ENCODE measurements at places on chromosomes 1 and 21.

GRCh38 chr21:15255261-15255660 is 190.5 kb upstream of the NRIP1 start:
- no peak for DNase-seq

GRCh38 chr21:41650526-41651145 is 116.2 kb downstream of the RIPK4 start:
- no peak for DNase-seq

DNA sequence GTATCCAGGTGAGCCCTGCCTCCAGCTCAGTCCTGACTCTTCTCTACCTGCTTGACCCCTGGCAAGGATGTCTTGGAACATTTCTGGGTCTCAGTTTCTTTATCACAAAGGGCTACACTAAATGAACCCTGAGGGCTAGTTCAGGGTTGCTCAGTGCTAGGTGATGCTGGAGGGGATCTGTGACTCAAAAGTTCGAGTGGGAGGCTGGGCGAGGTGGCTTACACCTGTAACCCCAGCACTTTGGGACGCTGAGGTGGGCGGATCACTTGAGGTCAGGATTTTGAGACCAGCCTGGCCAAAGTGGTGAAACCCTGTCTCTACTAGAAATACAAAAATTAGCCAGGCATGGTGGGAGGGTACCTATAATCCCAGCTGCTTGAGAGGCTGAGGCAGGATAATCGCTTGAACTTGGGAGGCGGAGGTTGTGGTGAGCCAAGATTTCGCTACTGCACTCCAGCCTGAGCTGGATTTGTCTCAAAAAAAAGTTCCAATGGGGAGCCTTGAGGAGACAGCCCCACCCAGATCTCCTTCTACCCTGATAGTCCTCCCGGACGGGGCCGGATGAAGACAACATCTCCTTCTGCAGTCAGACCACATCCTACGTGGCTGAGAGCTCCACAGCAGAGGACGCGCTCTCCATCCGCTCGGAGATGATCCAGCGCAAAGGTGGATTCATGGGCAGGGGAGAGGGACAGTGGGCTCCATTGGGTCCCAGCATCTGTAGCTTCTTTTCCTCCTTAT is 48.9 kb downstream of the YARS1 start:
- no peak for DNase-seq

DNA sequence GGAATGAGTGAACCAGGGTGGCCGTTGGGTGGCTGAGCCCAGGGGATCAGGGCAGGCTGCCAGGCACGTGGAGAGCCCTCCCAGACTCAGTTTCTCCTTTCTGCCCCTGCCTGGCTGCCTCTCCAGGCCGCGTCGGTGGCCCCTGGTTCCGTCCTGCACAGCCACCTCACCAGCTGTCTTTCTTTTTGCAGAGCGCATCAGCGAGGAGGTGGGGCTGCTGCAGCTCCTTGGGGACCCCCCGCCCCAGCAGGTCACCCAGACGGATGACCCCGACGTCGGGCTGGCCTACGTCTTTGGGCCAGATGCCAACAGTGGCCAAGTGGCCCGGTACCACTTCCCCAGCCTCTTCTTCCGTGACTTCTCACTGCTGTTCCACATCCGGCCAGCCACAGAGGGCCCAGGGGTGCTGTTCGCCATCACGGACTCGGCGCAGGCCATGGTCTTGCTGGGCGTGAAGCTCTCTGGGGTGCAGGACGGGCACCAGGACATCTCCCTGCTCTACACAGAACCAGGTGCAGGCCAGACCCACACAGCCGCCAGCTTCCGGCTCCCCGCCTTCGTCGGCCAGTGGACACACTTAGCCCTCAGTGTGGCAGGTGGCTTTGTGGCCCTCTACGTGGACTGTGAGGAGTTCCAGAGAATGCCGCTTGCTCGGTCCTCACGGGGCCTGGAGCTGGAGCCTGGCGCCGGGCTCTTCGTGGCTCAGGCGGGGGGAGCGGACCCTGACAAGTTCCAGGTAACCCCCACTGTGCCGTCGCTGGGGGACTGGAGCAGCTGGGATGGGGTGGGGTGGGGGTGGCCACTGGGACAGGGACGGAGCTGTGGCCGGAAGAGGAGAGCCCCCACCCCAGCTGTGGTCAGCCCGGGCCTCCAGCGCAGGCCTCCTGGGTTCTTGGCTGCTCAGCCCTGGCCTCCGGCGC is 63.3 kb downstream of the COL18A1 start:
- no peak for DNase-seq

DNA sequence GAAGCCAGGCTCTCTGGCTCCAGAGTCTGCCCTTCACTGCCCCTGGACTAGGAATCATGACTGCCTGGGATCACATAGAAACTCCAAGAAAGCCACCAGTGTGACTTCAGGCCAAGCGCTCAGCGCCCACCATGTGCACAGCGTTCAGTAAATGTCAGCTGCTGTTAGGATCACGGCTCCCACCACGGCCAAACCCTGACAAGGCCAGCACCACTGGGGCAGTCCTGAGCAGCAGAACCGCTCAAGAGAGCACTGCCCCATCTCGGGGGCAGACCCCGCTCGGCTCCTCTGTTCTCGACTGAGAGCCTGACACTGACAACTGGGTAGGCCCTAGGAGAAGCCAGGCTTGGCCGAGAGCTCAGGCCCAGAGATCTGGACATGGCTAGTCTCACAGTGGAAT is 10.0 kb downstream of the CAPZB start:
- DNase-seq, result no peak

DNA sequence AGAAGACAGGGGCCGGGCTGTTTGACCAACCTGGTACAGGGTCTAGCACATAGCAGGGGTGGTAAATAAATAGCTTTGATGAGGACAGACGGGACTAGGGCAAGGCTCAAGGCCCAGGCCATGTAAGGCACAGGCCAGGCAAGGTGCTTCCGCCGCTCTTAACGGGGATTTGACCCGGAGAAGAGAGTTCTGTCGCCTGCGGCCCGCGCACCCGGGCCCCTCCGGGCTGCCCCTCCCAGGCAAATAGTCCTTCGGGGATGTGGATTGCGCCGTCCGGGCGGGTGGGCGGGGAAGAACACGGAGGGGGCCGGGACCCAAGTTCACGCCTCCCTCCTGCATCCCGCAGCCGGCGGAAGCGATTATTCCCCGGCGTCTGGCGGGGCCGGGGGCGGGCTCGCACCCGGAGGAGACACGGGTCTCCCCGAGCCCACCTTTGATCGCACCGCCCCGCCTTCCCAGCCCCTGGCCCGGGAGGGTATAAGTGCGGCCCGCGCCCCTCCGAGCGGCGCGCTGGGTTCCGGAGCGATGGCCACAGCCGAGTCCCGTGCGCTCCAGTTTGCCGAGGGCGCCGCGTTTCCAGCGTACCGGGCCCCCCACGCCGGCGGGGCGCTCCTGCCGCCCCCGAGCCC is at the start of gene MIXL1:
Gene MIXL1, plus strand, starts transcription at position 508 of the 629 bp plus-strand sequence. Its CDS starts 18 bp downstream, at position 526.
- DNase-seq, result no peak

DNA sequence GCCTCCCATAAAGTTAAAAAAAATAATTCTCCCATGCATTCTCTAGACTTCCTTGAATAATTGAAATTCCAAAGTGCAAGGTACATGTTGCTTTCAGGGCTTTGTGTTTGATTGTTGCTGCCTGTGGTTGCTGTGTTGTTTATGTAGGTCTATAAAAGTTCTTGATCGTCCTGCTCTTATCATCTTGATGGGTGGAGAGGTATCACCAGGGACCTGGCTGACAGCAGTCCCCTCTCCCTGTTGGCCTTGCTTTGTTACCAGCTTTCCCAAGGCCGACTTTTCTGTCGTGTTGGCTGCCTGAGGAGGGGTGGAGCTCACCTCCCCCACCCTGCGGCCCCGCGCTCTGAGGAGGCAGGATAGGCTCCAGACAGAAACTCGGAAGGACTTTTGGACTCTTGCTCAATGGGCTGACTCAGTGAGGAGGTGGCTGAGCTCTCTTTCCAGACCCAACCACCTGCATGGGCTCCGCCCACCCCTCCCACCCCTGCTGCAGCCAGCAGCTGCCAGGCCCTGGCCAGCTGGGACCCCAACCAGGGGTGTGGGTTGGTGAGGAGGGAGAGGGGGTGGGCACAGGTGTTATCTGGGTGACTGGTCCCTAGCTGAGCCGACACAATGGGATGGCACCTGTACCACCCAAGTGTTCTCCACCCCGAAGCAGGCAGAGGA is 2.0 kb downstream of the INAVA start:
- no peak for DNase-seq

- DNase-seq, result no peak
These were observed 40.7 kb downstream of the PEX14 start for GRCh38 chr1:10515301-10515975.
